Calu3 (cell line): ENCODE measurements at places on chromosomes 13 and 19.
A peak's percentile ranks its signal among the peaks of the same experiment; 100 is the strongest.

DNA sequence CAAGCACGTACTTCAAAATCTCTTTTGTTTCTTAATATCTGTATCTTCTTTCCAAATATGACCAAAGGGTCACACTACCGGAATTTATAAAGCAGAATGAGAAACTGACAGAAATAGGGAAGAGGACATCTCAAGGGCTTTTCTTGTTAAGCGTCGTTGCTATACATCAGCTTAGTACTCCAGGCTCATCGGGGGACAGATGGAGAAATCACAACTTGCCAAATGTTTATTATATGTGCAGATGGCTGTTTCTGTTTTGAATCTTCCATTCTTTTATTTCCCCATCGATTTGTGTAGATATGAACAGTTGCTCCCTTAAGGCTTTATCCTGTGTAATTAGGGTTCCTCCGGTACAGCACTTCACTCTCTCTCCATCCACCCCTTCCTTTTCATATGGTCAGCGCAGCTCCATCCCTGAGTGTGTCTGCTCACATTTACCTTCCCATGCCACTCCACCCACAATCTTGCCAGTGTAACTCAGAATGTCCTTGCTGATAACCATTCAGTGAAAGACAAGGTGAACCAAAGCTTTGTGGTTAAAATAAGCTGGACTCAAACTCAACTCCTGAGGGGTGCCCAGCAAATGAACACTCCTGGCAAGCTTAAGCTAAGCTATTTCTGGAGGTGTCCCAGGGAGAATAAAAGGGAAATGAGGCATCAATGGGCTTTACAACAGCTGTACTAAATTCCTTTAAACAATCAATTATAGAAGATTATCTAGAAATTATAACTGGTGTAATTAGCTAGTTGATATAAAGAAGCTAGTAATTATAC is 51.3 kb downstream of the TBC1D4 start:
- no peak for DNase-seq

- DNase-seq = no peak
Measured at GRCh38 chr13:108342369-108343289, 73.1 kb downstream of the TNFSF13B start.

GRCh38 chr19:40241809-40242384 is 15.4 kb upstream of the CCNP start:
- no peak for DNase-seq

DNA sequence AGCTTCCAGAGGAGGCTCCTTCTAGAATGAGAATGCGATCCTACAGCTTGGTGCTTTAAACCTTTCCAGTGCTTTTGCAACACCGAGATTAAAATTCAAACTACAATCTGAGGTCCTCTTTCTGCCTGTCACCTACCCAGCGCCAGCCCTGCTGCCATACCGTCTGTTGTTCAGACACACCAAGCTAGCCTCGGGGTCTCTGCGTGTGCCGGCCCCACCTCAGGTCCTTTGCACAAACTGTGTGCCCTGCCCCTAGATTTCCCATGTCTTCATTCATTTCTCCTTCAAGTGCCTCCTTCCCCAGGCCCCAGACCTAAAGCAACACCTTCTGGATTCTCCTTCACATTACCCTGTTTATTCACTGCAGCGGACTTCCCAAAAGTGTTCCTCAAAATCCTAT is 11.1 kb downstream of the HSH2D start:
- no peak for DNase-seq

DNA sequence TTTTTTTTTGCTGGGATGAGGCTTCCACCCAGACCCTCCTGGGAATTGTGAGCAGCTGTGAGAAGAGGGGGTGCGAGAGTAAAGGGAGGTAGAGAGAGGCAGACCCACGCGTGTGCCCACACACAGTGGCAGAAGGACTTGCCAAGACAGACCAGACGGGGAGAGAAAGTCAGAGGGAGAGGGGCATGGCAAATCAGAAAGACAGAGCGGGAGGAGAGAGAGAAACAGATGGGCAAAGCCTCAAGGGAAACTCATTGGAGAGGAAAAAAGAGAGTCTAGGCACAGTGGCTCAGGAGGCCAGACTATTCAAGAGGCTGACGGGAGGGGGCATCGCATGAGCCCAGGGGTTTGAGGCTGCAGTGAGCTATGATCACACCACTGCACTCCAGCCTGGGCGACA is 17.0 kb downstream of the CATSPERG start:
- no peak for DNase-seq

- DNase-seq = no peak
Measured at GRCh38 chr13:40155201-40155600, 499.7 kb downstream of the COG6 start.

- DNase-seq = no peak
Measured at GRCh38 chr13:97440598-97441170, 6.7 kb downstream of the RAP2A start.

DNA sequence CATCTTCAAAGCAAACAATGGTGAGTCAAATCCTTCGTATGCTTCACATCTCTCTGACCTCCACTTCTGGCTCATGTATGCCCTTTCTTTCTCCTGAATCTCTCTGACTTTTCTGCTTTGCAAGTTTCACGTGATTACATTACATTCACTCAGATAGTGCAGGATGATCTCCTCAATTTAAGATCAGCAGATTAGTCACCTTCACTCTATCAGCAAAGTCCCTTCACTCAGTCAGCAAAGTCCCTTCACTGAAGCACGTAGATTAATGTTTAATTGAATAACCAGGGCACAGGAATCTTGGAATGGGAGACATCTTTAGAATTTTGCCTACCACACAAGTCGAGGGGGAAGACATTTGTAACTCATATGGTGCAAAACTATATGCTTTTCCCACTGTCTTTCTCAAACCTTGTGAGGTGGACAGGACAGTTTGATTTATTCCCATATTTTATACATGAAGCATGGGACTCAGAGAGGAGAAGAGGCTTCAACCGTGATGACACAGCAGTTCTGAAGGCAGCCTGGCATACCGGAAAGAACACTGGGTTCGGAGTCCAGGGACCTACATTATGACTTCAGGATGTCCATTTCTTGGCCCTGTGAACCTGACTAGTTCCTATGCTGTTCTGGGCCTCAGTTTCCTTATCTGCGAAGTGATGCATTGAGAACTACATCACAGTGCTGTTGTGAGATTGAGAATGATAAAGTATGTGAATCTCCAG is 23.3 kb downstream of the SIGLECL1 start:
- DNase-seq = no peak

GRCh38 chr13:33554919-33555791 is 262.8 kb upstream of the RFC3 start:
- no peak for DNase-seq

DNA sequence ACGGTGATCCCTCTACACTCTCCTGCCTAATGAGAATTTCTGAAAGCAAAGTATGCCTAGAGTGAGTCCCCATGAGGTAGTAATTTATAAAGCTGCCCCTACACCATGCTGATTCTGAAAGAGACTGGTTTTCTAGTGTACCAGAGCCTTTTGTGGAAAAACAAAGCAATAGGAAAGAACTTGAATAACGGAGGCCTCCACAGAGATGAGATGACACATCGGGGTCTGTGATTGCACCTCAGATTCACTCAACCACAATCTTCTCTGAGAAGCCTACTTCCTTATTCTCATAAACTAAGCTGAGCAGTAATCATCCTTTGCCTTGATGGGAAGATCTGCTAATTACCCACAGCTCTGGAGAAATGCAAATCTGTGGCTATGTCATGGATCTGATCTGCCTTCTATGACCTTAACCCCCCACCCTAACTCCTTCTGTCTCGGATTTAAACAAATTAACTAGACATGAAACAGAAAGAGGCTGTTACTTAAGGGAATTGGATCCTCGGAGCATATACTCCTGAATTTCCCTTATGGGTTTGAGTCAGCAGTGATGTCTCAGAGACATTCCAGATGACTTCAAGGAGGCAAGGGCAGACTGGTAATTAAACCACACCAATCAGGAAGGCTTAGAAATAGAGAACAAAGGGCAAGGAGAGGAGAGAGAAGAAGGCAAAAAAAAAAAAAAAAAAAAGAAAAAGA is 128.0 kb downstream of the DCT start:
- no peak for DNase-seq

DNA sequence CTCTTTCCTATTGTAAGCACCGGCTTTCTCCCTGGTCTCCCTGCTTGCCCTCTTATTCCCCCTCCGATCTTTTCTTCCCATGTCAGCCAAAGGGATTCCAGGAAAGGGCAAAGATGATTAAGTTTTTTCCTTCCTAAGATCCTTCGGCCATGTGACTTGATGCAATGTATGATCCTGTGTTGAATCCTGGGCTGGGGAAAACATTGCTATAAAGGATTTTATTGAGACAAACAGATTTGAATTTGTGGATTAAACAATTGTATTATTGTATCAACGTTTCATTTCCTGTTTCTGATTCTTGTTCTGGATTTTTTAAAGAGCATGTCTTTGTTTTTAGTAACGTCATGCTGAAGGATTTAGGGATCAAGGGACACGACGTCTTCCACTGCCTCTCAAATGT is 16.9 kb upstream of the ZNF541 start:
- DNase-seq = no peak

GRCh38 chr19:35721374-35721773 is 3.6 kb downstream of the KMT2B start:
- no peak for DNase-seq

- DNase-seq = no peak
Measured at GRCh38 chr19:48719263-48720171, at the start of gene MAMSTR. Gene MAMSTR (minus strand): TSS chr19:48719725. CDS start chr19:48719031, 694 bp downstream.

- peak; percentile 35 for DNase-seq
Measured at GRCh38 chr13:31588316-31588715, 151.0 kb upstream of the RXFP2 start.

DNA sequence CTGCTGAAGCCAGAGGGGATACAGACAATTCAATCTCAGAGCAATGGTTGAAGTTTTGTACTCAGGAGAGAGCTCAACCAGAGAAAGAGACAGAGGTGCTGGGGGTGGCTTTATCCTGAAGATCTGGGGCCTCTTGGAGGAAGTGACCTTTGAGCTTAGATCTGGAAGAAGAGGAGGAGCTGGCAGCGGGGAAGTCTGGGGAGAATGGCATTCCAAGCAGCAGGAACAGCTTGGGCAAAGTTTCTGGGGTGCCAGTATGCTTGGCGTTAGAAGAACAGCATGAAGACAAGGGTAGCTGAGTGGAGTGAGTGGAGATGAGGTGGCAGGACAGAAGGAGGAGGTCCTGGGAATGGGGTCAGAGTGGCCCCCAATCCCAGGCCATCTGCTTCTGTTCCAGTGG is 11.3 kb downstream of the MAST3 start:
- DNase-seq = no peak

GRCh38 chr13:46846726-46847125 is 49.8 kb upstream of the ESD start:
- DNase-seq = no peak

DNA sequence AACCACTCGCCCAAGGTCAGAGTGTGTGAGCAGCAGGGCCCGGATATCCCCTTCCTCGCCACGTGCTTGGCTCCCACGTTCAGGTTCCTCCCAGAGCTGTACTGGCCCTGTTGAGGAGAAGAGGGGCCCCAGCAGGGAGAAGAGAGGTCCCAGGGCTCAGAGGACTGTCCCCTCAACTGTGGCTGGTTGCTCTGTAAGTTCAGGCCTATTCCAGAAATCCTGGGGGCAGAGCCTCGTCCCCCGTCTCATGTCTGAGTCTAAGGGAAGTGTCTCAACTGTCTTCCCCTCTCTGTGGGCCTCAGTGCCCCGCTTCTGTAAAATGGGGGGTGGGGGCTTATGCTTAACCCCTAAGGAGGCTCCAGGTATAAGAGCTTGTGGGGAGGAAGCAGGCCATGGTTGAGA is 3.9 kb downstream of the PPP5C start:
- DNase-seq = no peak

GRCh38 chr13:61316647-61317046 is 99.0 kb downstream of the PCDH20 start:
- DNase-seq = no peak

- no peak for DNase-seq
Measured at GRCh38 chr13:49627831-49628652, at the start of gene ARL11. Gene ARL11 (plus strand): TSS chr13:49628507. CDS start chr13:49630448, 1,941 bp downstream.

DNA sequence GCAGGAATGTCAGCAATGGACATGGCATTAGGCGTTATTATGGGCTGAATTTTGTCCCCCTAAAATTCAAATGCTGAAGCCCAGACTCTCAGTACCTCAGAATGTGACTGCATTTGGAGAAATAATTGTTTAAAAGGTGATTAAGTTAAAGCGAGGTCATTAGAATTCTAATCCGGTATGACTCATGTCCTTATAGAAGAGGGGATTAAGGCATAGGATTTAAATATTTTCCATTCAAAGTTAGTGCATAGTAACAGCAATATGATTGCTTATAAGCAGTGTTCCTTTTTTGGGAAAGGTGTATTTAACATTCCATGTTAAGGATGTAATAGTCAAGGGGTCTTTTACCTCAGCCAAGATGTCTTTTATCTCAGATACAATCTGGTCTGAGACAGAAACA is 95.5 kb downstream of the NHLRC3 start:
- no peak for DNase-seq

DNA sequence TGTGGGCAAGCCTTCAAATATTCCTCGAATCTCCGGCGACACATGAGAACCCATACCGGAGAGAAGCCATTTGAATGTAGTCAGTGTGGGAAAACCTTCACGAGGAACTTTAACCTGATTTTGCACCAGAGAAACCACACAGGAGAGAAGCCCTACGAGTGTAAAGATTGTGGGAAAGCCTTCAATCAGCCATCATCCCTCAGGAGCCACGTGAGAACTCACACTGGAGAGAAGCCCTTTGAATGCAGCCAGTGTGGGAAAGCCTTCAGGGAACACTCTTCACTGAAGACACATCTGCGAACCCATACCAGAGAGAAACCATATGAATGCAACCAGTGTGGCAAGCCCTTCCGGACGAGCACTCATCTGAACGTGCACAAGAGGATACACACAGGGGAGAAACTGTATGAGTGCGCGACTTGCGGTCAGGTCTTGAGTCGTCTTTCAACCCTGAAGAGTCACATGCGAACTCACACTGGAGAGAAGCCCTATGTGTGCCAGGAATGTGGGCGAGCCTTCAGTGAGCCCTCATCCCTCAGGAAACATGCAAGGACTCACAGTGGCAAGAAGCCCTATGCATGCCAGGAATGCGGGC is 28.8 kb downstream of the ZNF333 start:
- DNase-seq = no peak

- DNase-seq = no peak
Measured at GRCh38 chr13:44726214-44726613, 150.1 kb upstream of the TSC22D1 start.

DNA sequence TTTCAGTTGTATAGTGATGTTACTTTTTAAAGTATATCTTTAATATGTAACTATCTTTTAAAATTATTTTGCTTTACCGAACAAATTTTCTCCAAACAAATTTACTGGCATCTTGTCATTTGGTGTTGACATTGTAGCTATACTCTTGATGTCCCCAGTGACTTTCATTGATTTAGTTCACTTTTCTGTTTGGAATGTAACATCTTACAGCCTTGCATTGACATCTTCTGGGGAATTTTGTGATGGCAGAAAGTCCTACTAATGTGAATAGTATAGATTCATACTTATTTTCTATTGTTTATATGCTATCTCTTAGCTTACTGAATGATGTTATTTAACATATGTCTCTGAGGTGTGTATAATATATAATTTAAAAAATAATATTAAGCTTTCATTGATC is 800.9 kb upstream of the ATXN8OS start:
- no peak for DNase-seq
